ENCODE measurements at places on chromosomes 5 and 9.

GRCh38 chr5:176776141-176776865 lies 34.1 kb upstream of the UNC5A start:
- no peak for DNase-seq

DNA sequence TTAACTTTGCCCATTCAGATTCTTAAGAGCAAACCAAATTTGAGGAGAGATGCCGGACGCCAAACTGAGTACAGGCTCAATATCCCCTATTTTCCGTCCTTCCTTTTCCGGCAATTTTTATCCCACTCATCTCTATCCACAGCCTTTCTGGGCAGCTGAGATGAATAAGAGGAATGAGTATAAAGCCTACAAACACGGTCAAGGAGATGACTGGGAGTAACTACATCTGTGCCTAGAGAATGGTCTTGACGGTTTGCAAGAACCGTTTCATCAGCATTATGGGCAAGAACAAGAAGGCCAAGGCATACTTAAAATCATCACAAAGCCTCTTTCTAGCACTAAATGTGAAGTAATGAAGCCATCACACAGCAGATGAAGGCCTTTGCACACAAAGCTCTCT lies 227.3 kb downstream of the DCP2 start:
- no peak for DNase-seq

DNA sequence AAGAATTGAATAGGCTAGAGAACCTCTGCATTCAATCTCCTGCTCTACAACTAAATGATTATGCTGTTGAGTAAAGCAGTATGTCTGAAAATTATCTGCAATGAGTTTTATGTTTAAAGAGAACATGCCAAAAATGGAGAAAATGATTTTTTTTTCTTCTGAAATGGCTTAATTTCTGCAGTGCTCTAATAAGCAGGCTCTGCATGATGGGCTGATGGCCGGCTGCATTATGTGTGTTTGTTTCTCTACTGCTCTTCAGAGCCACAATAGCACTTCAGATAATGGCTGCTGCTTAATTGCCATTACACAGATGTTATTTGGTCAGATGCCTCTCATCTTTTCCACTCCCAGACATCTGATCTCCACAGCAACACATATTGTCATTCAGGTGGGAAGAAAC lies 286.4 kb upstream of the DMAC1 start:
- no peak for DNase-seq

GRCh38 chr9:4017749-4018491 lies 281.9 kb downstream of the GLIS3 start:
- no peak for DNase-seq

DNA sequence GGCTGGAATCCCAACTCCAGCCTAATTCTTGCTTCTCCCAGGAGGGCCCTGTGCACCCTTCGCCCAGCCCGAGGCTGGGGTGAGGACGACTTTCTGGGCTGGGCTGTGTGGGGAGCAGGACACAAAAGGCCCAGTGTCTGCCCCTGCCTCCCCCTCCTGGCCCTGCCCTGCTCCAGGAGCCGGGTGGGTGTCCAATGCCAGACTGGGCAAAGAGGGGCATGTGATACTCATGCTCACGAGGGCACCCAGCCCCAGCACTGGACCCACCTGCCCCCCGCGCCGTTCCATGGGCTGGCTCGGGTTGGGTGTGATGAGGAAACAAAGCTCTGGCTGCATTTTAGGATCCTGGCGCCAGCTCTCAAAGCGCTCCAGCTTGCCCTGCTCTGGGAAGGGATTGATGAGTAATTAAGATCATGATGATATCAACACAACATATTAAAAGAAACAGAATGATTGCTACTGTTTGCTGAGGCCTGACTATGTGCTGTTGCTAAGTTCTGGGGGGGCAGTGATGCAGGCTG lies 30.7 kb downstream of the LHX2 start:
- DNase-seq, result no peak

DNA sequence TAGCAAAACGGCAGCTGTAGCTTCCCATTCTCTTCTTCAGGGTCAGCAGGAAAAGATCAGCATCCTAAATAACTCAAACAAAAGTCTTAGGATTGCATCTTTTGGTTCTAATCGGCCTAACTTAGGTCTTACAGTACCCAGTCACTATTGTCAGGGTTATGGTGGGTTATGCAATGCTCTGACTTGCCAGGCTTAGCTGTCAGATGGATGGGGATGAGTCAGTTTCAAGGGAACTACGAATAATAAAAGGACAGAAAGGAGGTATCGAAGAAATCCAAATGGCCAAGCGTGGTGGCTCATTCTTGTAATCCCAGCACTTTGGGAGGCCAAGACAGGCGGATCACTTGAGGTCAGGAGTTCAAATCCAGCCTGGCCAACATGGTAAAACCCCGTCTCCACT lies 46.5 kb downstream of the PPP1R2B start:
- DNase-seq, result no peak

DNA sequence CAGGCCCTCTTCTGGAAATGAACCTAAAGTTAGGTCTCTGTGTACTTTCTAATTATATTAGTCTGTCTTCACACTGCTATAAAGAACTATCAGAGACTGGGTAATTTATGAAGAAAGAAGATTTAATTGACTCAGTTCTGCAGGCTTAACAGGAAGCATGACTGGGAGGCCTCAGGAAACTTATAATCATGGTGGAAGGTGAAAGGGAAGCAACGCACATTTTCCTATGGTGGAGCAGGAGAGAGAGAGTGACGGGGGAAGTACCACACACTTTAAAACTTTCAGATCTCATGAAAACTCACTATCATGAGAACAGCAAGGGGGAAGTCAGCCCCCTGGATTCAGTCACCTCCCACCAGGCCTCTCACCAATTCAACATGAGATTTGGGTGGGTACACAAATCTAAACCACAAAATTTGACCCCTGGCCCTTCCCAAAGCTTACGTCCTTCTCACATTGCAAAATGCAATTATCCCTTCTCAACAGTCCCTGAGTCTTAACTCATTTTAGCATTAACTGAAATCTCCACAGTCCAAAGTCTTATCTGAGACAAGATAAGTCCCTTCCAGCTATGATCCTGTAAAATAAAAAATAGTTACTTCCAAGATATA lies 40.7 kb downstream of the TRIP13 start:
- DNase-seq, result no peak
